ENCODE measurements at places on chromosomes 5 and 9.

DNA sequence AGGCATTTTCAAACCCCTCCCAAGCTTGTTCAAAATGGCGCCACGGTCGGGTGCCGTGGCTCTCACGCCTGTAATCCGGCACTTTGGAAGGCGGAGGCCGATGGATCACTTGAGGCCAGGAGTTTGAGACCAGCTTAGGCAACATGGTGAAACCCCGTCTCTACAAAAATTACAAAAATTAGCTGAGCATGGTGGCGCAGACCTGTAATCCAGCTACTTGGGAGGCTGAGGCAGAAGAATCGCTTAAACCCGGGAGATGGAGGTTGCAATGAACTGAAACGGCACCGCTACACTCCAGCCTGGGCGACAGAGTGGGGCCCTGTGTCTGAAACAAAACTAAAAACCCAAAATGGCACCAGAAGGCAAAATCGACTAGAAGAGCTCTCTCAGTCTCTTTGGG lies 142.0 kb downstream of the MTX3 start:
- DNase-seq, result no peak

- DNase-seq, result no peak
Observed at GRCh38 chr5:4873652-4874051, 266.5 kb upstream of the ADAMTS16 start.

GRCh38 chr5:158492841-158493242 lies 606.9 kb downstream of the EBF1 start:
- no peak for DNase-seq

GRCh38 chr5:33507426-33507825 lies 66.7 kb downstream of the TARS1 start:
- no peak for DNase-seq

- no peak for DNase-seq
Observed at GRCh38 chr9:111524731-111525055, 286 bp upstream of the ZNF483 start.

DNA sequence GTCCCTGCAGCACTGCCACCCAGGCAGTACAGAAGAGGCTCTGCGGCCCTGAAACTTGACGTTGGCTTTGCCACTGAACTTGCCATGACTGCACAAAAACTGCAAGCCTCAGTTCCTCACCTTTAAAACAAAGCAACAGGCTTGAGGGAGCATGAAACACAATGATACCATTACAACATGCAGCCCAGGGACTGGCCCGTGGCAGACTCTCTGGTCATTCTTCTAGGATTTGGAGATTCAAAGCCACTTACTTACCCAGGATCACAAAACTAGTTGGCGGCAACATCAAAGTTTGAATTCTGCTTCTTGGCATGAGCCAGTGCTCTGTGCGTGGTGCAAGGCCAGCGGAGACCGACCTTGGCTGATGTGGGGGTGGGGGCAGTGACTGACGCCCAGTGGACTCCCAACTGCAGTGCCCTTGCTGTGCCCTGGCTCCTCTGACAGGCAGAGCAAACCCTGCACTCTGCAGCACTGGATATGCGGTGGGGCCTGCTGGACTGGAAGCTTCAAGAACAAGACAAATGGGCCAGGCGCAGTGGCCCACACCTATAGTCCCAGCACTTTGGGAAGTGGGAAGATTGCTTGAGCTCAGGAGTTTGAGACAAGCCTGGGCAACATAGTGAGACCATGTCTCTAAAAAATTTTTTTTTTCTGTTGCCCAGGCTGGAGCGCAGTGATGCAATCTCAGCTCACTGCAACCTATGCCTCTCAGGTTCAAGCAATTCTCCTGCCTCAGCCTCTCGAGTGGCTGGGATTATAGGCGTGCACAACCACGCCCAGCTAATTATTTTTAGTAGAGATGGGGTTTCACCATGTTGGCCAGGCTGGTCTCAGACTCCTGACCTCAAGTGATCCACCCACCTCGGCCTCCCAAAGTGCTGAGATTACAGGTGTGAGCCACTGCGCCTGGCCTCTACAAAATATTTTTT lies 18.9 kb downstream of the SQSTM1 start:
- no peak for DNase-seq

DNA sequence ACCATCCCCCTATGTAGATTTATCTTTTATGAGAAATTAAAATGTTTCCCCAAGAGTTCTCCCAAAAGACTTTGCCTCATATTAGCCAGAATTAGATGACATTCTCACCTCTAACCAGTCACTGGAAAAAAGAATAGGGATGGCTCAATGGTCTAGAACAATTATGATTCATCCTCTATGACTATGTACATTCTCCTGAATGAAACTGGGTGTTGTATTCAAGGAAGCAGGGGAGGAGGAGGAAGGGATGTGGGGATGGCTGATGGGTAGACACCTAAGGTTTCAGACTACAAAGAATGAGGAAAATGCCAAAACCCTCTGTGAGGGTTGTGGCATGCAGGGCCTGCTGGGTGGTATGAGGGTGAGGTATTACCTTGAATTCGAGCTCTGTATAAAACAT lies 49.5 kb upstream of the BRINP1 start:
- no peak for DNase-seq

GRCh38 chr5:179115307-179115706 lies 55.1 kb downstream of the ZNF354C start:
- DNase-seq, result no peak

DNA sequence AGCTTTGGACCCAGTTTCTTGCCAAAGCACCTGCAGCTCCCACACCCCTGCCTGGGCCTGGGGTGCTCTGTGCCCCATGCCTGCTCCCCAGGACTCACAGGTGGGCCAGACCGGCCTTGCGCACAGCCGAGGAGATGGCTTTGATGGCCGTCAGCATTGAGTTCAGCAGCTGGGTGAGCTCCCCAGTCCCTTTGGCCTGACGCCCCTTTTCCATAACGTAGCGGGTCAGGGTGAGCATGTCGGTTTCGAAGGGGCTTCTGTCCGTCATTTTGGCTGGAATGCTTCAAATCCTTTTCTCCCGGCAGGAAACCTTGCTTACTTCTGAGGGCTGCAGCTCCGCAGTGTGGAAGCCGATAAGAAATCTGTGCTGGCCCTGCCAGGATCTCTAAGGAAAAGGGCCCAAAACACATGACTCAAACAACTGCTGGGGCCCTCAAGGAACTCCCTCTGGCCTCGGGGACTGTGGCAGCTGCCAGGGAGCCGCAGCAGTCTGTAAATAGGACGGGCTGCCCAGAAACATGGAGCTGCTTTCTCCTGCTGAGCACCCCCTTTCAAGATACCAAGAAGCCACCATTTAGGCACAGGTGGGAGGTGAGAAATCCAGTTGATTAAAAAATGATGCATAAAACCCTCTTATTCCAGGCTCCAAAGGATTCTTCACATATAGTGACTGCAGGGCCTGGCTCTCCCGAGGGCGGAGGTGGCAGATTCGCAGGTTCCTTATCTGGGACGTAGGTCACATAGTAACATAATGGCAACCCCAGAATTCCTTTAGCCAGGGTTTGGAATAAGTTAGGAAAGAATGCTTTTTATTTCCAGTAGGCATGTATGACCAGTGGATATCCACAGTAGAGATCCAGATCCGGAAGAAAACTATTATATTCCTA lies at the start of gene FBP2:
Gene FBP2 (minus strand): TSS at position 366 of the 887 bp plus-strand sequence. CDS start 98 bp downstream, at position 268.
- DNase-seq, result no peak

DNA sequence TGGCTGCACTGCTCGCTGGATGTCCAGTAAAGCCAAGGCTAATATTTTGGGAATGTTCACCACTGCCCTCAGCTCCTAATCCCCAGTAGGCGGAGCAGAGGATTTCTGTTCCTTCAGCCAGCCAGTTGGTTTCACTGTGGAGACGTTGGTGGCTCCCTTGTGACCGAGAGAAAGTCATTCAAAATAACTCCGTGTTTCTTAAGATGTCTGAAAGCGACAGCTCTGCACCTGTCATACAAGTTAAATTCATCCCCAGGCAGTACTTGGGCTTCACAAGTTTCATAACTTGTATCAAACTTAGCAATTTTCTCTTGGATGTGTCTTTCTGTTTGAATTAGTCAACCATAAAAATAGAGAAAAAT lies 382 bp upstream of the CDKN2B start:
- no peak for DNase-seq

- no peak for DNase-seq
Observed at GRCh38 chr9:6605202-6605601, 40.3 kb downstream of the GLDC start.

DNA sequence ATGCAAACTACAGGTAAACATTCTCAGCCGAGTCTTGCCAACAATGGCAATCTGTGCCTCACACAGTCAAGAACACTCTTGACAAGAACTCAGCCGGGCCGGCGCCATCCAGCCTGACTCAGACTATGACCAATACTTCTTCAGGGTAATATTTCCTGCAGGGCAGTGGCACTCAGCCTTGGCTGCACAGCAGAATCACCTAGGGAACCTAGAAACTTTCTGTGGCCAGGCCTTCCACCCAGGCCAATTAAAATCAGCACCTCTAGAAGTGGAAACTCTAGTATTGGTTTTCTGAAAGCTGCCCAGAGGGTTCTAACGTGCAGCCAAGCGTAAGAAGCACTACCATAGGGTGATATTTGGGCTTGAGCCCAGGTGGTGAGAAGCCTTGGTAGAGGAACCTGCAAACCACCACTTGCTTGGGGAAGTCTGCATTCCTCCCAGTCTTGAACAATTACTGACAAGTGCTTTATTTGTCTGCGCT lies 120.6 kb downstream of the TTLL11 start:
- no peak for DNase-seq

DNA sequence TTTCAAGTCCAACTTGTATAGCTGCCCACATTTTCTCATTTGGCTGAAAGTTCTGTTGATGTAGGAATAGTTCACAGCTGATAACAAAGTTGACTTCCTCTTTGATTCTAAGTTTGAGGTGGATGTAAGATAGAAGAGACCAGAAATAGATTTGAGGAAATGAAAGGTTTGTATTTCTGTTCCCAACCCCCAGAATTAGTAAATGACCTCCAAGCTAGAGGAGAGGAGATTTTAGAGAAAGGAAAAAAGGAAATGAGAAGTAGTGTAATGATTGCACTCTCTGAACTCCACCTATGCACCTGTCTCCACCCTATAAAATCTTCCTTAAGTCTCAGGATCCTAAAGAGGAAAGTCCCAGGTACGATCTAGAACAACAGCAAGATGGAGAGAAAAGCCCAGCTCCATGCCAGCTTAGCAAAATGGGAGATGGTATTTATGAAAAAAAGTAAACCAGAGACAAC lies 130.4 kb upstream of the POC5 start:
- DNase-seq, result no peak

- DNase-seq, result no peak
Observed at GRCh38 chr9:135605238-135605781, 34.0 kb downstream of the GLT6D1 start.

DNA sequence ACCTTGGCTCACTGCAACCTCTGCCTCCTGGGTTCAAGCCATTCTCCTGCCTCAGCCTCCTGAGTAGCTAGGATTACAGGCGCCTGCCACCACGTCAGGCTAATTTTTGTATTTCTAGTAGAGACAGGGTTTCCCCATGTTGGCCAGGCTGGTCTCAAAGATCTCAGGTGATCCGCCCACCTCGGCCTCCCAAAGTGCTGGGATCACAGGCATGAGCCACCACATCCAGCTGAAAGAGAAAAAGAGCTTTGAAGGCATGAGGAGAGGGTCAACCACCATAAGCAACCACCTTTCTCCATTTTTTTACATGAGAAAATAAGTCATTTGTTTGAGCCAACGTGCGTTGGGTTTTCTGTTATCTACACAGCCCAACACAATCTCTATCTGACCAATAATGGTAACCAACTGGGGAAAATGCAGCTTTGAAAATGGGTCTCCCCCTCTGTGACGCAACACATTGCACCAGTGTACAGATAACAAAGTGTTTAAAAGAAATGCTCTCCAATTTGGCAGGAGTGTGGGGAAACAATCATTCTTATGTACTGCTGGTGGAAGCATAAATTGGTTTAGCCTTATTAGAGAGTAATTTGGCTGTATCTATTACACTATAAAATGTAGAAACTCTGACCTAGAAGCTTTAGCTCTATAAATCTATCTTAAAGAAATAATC lies 45.8 kb upstream of the ZBTB43 start:
- DNase-seq, result no peak

- DNase-seq, result no peak
Observed at GRCh38 chr5:109298794-109299193, 111.0 kb downstream of the PJA2 start.

GRCh38 chr9:110668570-110669167 lies at the start of gene MUSK:
MUSK (plus strand) TSS chr9:110668791; CDS start chr9:110668905, 114 bp downstream.
- DNase-seq, result no peak

- no peak for DNase-seq
Observed at GRCh38 chr5:139676951-139677735, 29.0 kb downstream of the CXXC5 start.

DNA sequence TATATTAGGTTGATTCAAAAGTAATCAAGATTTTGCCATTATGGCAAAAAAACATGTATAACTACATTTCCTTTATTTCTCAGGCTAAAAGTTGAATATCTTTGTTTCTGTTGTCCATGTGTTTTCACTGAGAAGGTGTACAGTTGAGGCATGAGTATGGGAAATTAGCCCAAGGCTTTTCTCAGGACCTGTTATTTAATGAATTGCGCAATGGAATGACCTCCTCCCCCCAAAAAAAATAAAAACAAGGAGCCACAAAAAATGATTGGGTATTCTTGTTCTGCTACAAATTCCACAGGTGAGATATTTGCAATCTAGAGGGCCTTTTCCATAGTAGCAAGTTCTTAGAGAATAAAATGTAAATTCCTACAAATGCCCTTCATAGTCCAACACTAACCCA lies 186.8 kb downstream of the TRPM3 start:
- DNase-seq, result no peak

- DNase-seq, result no peak
Observed at GRCh38 chr9:8751406-8751930, 951.9 kb upstream of the DMAC1 start.

DNA sequence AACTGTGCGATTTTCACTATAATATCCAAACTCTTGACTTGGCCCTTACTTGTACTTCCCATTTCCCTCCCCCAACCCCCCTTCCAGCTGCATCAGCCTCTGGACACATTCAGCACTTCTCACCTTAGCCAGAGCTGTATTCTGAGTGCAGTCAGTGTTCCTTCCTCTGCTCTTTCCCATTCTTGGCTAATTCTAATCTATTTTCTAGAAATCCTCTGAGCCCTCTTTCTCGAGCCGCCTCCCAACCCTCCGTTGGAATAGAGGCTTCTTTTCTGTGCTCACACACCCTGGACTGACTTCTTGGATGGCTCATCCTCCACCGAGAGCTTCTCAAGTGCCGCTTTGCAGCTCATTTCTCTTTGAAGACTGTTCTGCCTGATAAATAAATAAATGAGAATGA lies 188.8 kb downstream of the NTRK2 start:
- no peak for DNase-seq

DNA sequence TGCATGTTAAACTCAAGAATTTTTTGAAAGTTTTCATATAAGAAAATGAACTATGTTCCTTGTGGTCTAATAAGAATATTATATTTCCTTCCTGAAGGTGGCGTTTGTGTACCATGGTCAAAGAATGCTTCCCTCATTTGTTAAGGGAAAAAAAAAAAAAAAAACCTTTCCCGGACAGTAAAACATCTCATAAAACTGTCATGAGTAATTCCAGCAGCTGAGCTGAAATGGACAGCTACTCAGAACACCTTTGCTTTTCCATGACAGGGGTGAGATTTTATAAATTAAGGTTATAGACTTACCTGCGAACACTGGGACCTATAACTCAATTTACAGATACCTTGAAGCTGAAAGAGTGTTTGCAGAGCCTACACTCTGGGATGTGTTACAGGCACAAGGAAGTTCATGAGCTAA lies 113.2 kb upstream of the RANBP3L start:
- no peak for DNase-seq
